ENCODE measurements at places on chromosomes 1 and 21.

DNA sequence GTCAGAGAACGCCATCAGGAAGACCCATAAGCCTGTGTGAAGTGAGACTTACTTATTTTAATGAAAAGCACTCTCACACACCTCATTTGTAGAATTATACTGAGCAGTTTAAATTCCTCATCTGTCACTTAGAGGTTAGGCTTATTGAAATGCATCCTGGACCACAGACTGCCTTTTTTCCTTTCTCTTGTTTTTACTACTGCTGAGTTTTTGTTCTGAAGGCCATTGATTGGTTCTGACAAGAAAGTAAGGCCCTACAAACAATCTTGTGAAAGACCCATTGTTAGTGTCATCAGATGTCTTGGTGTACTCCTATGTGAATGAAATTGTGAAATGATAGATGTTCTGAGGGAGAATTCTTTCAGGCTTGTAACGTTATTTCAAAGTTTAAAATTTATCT is 1343.3 kb upstream of the ADGRL2 start:
- no peak for DNase-seq

DNA sequence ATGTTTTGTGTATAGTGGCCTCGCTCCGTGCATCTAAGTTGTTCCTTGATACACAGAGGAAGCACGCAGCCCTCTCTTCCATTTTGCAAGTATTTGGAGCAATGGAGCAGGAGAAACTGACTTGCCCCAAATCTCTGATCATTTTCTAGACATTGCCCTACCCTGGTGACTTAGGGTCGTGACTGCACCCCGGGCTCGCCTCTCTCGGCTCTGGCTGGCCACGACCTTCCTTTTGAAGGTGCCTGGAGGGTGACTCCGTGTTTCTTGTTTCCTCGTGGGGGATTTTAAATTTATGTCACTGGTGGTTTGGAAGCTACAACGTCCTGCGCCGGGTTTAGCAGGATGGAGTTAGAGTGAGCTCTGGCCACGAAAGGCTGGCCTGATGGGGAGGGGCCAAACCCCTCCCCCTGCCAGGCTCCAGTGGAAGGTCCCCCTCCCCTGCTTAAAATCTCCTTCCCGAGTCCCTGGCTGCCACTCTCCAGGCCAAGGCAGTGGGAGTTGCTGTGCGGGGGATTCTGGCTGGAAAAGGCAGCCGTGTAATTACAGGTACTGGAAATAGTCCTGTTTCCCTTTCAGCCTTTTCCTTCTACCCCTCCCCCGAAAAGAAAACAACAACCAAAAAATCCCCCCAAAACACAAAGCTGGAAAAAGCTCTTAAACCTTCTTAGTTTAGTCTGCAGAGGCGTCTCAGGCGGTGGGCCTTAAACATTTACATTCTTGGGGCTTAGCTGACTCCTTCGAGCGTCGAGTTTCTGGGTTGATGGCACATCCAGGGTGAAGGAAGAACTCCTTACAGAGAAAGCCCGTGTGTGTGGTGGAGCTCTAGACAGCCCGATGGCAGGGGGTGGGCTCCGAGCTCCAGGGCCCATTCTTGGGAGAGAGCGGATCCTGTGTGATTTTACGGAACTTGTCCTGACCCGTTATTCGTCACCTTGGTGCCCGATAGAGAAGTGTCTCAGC is 28.1 kb downstream of the SPSB1 start:
- no peak for DNase-seq

GRCh38 chr1:103945774-103946173 is 196.1 kb downstream of the AMY1C start:
- DNase-seq = no peak

GRCh38 chr1:236280438-236281197 is 1.1 kb downstream of the ERO1B start:
- no peak for DNase-seq

GRCh38 chr21:33762803-33763581 is 120.7 kb downstream of the ITSN1 start:
- DNase-seq = no peak

DNA sequence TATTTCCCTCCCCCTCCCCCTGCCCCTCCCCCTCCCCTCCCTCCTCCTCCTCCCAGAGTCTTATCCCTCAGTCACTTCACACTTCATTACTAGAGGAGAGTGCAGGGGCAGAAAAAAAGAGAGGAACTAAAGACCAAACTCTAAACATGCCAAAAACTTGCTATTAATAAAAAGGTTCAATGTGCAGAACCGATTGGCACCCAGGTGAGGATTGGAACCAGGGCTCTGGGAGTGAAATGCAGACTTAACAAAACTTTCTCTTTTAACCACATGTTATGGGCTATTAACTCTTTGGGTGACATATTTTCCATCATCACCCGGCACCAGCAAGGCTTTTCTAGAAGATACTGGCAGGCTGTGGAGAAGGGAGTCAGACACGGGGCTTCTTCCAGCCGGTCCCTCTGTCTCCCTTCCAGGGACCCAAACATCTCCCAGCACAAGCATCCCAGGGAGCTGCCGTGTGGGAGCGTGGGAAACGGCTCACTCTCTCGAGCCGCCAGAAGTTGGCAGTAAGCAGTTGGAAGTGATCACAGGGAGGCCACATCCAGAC is 13.6 kb downstream of the NID1 start:
- no peak for DNase-seq

DNA sequence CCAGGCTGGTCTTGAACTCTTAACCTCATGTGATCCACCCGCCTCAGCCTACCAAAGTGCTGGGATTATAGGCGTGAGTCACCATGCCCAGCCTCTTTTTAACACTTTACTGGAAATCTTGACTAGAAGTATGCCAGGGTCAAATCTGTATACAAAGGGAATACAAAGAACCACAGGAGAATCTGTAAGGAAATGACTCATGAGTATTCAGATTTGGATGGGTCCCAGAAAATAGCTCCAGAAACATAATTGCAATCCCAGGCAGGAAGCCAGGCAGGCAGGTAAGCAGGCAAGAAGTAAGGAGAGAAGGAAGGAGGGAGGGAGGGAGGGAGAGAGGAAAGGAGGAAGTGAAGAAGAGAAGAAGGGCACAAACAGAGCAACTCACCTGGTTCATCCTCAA is 22.8 kb upstream of the TIAM1 start:
- no peak for DNase-seq

DNA sequence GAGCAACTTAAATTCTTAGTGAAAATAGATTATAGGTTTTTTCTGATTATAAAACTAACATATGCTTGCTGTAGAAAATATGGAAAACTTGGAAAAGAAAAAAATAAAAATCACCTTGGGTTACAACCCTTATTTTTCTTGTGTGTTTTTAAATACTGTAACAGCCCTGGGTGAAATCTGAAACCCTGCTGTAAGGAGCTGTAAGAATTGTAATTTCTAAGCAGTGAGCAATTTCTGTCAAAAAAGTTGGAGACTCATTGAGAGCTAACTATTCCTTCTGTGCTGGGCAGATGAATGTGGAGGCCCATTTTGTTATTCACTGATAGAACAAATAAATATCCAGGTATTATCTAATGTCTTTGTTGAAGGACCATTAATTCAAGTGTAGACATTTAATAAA is 42.6 kb downstream of the ADCY10 start:
- DNase-seq = no peak

DNA sequence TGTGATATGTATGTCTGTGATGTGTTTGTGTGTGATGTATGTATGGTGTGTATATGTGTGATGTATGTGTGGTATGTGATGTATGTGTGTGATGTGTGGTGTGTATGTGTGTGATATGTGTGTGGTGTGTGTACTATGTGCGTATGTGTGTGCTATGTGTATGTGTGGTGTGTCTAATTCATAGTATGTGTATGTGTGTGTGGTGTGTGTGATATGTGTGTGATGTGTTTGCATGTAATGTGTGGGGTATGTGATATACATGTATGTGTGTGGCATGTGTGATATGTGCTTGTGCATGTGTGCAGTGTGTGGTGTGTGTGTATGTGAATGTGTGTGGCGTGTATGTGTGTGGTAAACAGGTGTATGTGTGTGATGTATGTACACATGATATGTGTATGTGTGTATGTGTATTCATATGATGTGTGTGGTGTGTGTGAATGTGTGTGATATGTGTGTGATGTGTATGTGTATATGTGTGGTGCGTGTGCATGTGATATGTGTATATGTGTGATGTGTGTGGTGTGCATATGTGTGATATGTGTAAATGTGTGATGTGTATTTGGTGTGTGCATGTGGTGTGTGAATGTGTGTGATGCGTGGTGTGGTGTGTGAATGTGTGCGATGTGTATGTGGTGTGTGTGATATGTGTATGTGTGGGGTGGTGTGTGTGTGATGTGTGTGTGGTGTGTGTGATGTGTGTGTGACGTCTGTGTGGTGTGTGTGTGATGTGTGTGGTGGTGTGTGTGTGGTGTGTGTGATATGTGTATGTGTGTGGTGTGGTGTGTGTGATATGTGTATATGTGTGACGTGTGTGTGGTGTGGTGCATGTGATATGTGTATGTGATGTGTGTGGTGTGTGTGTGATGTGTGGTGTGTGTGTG is 8.0 kb upstream of the PCBP3 start:
- DNase-seq = no peak

DNA sequence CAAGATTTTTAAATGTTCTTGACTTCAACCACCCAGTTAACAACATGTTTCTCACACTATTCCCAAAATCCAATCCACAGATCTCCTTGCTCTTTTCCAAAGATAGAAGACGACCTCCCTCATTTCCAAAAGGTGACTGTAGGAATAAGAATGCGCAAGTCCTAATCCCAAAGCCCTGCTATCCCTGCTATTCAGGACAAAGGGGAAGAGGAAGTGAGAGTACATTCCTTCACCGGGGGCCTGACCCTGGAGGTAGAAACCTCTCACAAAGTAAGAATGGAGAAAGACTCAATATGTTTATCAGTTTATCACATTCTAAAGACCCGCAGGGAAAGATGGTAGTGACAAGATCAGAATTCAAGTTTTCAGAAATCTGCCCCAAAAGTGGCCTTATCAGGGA is 55.7 kb downstream of the PLEKHA6 start:
- no peak for DNase-seq
